ENCODE measurements at places on chromosomes 4 and X.

DNA sequence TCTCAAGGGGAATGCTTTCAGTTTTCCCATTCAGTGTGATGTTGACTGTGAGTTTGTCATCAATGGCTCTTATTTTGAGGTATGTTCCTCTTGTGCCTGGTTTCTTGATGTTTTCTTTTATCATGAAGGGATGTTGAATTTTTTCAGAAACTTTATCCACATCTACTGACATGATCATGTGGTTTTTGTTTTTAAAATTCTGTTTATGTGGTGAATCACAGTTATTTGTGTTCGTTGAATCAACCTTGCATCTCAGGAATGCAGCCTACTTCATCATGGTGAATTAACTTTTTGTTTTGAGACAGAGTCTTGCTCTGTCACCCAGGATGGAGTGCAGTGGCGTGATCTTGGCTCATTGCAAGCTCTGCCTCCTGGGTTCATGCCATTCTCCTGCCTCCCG, 263.1 kb upstream of the KLF3 start:
- DNase-seq = no peak

- no peak for DNase-seq
These were observed 313.2 kb downstream of the ANTXR2 start for GRCh38 chr4:79759793-79760192.

DNA sequence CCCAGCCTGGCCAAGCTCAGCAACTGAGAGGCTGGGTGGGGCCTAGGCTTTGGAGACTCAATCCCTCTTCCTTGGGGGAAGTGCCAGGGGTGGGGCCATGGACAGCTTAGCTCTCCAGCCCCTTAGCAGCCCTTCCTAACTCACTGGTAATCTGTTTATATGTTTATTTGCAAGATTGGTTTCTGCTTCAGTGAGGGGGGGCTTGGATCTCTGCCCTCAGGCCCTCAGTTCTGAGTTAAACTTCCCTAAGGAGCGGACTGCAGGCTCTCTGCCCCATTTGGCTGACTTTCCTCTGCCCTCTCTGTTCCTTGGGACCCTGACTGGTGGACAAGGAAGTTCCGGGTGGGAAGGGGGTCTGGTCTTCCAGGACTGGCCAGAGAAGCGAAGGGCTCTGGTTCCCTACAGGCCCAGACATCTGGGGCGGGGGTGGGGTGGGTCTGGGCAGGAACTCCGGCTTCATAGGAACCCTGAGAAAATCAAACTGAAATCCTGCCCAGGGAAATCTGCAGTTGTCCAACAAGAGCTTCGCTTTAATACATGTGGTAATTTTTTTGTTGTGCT, 51.4 kb downstream of the NALF2 start:
- no peak for DNase-seq

GRCh38 chr4:23022032-23022431, 329.3 kb downstream of the GBA3 start:
- DNase-seq = no peak

DNA sequence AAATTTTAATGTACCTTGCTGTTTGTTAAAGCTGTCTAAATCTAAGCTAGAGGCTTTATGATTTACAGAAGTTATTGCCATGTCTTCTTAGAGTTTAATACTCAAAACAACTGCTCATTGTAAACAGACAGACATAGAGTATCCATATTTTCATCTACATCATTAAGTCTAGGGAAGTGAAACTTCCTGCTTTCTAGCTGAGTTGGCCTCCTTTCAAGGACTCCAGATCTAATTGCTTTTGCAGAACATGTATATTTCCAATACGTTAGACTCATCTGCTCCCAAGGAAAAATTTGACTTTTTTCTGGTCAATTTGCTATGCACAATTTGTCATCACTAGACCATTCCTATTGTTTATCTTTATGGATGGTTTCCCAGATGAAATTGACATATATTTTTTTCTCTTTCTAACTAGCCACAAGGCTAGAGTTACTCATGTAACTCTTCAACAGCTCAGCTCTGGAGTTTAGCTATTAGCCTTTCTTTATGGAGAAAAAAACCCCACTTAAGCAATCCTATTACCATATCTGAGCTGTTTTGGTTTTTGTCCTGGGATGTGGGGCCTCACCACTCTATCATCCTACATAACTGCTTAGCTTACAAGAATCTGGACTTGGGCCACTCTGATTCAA, 122.9 kb downstream of the PPA2 start:
- no peak for DNase-seq

- peak; percentile 25 for DNase-seq
These were observed 181.6 kb downstream of the LARP7 start for GRCh38 chr4:112818594-112818965.

GRCh38 chr4:185730387-185730786, 81.6 kb downstream of the SORBS2 start:
- DNase-seq = no peak

DNA sequence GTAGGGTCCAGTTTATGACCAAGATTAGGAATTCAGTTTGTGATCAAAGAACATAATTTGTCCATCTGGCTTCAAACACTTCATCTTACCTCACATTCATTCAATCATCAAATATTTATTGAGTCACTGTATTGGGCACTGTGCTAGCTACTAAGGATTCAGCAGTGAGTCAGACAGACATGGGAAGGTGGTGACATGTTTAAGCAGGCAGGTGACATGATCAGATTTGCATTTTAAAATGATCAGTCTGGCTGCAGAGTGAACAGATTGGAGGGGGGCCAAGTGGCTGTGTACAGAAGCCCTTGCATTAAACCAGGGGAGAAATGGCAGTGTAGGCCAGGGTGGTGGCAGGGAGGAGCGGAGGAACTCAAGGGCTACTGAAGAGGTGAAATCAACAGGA, 25.1 kb upstream of the APLN start:
- no peak for DNase-seq

GRCh38 chrX:9515973-9516538, 51.2 kb downstream of the TBL1X start:
- DNase-seq = no peak

- DNase-seq = no peak
These were observed 40.5 kb downstream of the TECRL start for GRCh38 chr4:64368741-64369140.

GRCh38 chr4:100742045-100742444, 224.2 kb upstream of the EMCN start:
- DNase-seq = peak; percentile 10

DNA sequence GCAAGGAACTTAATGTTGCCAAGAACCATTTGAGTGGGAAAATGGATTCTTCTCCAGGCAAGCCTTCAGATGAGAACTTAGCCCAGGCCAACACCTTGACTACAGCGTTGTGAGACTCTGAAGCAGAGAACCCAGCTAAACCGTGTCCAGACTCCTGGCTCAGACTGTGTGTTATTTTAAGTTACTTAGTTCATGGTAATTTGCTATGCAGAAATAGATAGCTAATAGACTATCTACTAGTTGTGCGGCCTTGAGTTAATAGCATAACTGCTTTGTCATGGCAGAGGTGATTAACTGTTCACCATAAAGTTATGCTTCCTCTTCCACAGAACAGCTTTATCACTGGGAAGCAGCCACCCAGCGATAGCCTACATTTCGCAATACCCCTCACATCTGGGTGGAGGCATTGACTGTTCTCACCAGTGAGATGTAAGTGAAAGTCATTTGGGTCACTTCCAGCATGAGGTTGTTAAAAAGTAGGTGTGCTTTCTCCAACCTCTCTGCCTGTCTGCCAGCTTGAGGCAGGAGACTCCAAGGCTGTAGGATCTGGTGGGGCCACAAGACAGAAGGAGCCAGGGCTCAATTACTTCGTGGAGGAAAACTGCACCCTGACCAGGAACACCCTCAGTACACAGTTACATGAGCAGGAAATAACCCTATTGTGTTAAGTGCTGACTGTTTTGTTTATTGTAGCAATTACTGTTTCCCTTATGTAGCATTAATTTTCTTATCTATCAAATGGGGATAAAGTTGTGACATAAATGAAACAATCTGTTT, 94.2 kb downstream of the GPAT3 start:
- no peak for DNase-seq

DNA sequence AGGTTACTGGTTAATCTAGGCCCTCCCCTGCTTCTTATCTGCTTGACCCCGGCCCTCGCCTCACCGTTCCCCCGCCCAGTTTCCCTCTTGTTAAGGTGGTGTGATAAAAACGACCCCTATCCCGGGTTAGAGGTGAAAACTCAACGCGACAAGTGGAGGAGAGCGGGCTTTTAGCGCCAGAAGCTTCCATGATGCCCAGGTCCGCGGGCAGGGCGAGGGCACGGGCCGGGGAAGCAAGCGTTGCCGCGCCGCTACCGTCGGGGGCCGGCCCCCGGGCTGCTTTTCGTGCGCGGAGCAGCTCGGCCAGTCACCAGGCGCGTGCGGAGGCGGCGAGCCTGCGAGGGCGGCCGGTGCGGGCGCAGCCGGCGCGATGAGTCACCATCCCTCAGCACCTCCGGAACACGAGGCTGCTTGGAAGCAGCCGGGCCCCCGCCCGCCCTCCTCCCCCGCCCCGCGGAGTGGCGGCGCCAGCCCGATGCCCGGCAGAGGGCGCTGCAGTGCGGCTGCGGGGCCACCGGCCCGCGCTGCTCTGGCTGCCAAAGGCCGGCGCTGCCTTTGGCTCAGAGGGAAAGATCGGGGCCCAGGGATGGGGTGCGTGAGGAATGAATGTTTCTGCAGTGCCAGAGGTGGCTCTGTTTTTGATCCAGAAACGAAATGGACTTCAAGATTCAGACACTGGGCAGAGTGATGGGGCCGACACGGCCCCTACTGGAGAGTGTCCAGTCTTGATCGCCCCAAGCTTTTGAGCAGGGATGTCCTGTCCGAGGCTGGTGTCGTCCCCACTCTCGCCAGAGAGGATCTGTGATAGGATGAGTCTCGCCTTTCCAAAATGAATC, 107.8 kb downstream of the NHSL2 start:
- DNase-seq = peak; percentile 67

- no peak for DNase-seq
These were observed 479.2 kb downstream of the GBA3 start for GRCh38 chr4:23171976-23172375.

GRCh38 chrX:131072871-131073571, 14.9 kb downstream of the ARHGAP36 start:
- DNase-seq = no peak

DNA sequence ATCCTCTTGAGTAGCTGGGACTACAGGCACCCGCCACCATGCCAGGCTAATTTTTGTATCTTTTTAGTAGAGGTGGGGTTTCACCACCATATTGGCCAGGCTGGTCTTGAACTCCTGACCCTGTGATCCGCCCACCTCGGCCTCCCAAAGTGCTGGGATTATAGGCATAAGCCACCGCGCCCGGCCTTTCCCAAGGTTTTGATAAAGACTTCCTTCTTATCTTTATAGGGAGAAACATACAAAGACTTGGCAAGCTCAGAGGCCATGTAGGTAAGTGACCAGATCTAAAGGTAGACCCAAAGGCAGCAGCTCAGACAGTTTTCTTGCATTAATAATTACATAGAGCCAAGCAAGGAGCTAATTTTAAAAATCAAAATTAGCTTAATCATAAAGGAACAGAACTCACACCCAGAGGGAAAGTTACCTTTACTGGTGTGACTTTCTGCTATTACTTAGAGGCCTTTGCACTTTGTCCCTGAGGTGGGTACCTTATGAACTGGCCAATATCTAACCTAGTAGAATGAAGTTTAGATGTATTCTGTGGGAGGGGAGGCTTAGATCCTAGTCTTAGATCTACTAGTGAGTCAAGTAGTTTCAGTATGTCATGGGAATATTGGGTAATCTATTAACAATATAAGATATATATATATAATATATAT, 67.3 kb downstream of the HPGD start:
- no peak for DNase-seq

DNA sequence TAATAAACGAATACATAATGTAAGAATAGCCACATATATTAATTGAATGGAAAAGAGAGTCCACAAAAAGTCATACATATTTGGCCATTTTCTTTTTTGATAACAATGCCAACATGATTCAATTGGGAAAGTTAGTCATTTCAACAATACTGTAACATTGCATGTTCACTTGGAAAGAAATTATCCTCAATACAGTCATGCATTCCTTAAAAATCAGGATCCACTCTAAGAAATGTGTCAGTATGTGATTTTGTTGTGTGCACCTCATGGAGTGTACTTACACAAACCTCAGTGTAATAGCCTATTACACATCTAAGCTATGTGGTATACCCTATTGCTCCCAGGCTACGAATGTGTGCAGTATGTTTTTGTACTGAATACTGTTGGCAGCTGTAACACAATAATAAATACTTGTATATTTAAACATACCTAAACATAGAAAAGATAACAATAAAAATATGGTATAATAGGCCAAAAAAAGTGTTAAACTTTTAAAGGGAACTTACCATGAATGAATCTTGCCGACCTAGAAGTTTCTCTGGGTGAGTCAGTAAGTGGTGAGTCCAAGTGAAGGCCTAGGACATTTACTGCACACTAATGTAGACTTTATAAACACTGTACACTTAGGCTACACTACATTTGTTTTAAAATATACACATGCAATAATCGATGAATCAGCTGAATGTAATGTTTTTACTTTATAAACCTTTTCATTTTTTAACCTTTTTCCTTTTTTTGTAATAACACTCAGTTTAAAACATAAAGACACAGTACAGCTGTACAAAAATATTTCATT, 806.8 kb downstream of the PCDH18 start:
- no peak for DNase-seq

- no peak for DNase-seq
These were observed 67.0 kb upstream of the TSPAN7 start for GRCh38 chrX:38494239-38494823.

DNA sequence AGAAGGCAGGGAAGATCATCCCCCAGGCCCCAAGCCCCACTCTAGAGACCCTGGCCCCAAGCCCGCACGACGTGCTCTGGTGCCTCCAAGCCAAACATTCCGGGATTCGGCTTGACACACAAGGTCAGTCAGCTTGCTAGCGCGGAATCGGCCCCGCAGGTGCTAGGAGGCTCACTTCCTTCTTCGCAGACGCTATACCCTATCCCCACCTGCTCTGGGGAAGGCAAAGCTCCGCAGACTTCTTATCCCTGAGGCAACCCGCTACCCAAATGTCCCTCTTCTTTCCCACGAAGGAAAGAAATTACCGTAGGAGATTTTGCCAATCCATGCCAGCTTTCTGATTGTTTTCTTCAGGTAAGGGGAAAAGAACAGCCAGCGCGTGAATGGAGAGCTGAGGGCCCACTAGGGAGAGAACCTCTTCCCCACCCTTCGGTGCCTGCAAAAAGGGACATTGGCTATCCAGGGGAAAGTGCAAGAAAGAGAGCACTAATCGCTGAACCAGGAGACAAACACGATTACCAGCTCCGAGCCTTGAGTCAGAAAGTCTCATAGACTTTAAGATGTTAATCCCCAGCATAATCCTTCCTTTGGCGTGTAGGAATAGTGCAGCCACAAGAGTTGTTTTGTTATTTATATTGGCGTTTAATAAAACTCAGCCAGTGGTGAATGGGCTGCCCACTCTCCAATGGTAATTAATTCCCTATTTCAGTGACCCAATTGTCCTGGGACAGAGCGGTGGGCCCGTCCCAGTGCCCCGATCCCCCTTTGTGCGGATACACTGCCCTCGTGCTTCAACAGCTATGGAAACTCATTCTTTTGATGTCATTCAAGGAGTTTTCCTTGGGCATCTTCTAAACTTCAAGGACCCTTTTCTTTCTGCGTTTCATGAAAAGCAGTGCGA, 5.4 kb upstream of the NEUROG2 start:
- DNase-seq = no peak

DNA sequence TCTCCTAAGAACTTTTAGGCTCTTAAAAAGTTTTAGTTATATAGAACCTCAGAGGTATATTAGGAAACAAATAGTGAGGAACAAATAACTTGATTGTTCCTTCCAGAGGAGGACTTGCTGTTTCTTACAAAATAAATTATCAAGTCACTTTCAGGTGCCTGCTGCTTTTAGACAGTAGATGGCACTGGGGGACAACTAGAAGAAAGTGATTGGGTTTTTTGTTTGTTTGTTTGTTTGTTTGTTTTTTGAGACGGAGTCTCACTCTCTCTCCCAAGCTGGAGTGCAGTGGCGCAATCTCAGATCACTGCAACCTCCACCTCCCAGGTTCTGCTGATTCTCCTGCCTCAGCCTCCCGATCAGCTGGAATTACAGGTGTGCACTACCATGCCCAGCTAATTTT, 35.4 kb upstream of the CDKL5 start:
- no peak for DNase-seq

All from cerebellar cortex (tissue), 1 donor.